Activated CD4-positive, alpha-beta T cell treated with anti-CD3 and anti-CD28 coated beads for 1 hour (primary cell): ENCODE measurements at places on chromosomes 7 and 10.

DNA sequence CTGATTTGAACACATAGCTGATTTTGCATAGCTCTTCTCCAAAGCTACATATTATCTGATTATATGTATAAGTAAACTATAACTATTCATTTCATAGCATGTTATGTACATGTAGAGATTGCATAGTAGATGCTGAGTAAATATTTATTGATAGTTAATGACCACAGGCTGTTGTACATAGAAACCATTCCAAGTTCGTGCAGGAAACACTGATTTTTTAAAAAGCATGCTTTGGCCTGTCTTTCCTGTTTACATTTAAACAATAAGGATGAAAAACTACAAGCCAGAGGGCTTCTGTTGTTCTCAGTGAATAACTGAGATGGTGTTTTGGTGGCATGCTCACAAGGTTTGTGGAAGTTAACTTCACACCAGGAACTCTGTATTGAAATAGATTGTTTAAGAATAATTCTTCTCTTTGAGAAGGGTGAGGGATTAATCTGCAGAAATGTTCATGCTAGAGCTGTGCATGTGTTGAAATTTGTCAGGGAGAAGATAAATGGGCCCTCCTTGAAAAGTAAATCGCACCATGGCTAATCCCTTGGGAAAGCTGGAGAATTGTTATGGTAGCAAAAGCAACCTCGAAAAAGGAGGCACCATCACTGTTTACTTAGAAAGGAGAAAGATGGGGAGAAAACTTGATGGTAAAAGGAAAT, 120.2 kb upstream of the SP8 start:
- DNase-seq = no peak

GRCh38 chr10:62528441-62528840, 154.3 kb downstream of the ZNF365 start:
- no peak for DNase-seq

GRCh38 chr7:140734096-140734495, 37.6 kb downstream of the NDUFB2 start:
- DNase-seq = no peak

DNA sequence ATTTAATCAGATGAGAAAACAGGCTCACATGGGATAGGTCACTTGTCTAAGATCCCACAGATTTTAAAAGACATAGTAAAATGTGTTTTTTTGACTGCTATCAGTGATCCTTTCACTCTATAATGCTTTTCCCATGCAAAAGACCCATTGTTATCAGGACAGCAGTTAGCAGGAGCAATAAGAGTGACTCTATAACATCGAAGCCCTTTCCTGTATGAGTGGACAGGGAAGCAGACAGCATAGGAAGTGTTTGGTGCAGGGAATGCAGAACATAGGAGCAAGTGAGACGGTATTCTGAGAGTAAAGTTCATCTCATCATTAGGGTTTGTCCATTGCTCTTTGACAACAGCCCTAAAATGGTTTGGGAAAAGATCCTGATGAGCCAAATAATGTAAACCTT, 68.5 kb downstream of the SLC25A13 start:
- no peak for DNase-seq

- no peak for DNase-seq
Measured at GRCh38 chr7:86975914-86976313, 83.5 kb downstream of the ELAPOR2 start.

GRCh38 chr7:7408001-7408770, 127.5 kb downstream of the COL28A1 start:
- DNase-seq = no peak

DNA sequence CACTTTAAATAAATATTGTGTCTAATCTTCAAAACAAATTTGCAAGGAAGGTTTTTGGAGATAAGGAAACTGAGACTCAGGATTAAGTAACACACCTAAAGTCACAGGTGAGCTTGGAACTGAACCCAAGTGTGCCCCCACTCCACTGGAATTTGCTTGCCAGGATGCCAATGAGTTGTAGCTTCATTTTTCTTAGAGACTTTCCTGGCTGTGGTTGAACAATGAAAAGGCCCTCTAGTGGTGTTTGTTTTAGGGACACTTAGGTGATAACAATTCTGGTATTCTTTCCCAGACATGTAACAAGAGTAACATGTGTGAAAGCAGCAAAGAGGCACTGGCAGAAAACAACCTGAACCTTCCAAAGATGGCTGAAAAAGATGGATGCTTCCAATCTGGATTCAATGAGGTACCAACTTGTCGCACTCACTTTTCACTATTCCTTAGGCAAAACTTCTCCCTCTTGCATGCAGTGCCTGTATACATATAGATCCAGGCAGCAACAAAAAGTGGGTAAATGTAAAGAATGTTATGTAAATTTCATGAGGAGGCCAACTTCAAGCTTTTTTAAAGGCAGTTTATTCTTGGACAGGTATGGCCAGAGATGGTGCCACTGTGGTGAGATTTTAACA, 1.5 kb downstream of the IL6 start:
- no peak for DNase-seq

- no peak for DNase-seq
Measured at GRCh38 chr10:118047157-118047719, 497 bp upstream of the RAB11FIP2 start.

DNA sequence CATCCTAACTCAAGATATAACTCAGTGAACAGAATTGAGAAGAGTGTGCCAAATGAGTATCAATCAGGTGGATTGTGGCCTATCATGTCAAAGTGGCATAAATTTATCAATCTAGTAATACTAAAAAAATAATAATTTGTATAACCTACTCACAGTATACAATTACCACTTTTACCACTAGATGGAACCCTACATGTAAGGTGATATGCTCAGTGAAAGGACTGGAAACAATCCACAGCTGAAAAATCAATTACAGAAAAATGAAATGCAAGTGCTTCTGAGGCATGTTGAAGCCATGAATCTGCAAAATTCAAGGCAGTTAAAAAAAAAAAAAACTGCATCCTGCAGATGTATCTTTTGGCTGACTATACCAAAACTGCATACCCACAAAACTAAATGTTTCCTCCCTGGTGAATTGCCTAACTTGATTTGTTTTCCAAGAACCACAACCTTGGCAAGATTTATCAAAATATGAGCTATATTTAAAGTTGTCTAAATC, 13.9 kb downstream of the ARHGAP19 start:
- no peak for DNase-seq

- DNase-seq = no peak
Measured at GRCh38 chr7:145030754-145031153, 194.9 kb upstream of the TPK1 start.

DNA sequence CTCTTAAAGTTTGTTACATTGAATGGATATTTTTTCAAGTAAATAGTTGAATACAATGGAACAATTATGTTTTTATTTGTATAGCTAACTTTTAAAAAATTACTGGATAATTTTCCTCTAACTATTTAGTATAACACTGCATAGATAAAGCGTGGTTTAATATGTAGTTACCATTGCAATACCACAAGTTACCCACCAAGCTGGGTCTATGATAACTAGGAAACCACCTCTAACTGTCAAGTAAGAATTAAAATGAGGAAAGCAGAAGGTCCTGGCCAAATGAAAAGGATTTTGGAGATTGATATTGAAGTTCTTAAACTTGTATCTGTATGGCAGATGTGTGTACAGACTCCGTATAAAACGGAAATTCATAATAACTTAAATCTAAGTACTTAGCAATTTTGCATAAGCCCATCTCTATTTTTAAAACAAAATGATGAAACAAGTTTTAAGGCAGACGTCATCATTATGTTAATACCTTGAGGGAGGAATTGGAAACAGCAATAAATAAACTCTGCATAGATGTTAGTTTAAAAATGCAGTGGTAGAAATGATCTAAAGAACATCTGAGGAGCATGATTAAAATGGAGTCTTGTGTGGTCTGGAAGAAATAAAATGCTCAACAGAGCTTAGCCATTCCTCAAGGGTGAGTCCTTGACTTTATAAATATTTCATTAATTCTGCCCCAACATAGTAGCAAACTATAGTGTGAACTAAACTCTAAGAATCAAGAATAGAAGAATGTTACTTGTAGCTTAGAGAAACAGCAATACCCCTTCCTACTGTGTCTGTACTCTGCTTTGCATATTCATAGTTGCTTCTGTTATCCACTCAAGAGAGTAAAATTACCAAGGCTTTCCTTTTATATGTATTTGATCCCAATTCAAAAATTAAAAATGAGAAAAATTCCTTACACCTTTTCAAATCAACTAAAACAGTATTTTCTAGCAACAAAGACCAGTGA, 206.4 kb upstream of the FERD3L start:
- DNase-seq = no peak

GRCh38 chr7:25069900-25070443, 55.1 kb downstream of the CYCS start:
- no peak for DNase-seq

GRCh38 chr10:97907830-97908229, 58.2 kb downstream of the GOLGA7B start:
- no peak for DNase-seq

- no peak for DNase-seq
Measured at GRCh38 chr7:54080971-54081370, 461.2 kb upstream of the VSTM2A start.

DNA sequence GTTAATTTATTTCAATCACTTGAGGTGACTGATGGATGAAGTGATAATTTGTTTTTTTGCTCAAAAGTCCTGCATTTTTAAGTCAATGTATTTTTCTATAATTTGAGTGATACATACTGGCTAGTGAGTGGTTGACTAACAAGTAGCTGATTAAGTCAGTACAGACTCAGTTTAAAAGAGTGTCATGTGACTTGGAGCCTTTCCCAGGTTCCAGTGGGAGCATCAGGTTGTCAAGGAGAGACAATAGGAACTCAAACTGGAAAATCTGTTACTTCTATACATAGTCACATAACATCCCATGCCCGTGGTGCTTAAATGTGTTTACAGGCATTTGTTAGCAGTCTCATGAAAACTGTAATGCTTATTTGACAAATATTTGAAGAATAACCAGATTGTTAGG, 154.7 kb downstream of the ANK3 start:
- DNase-seq = no peak
